ENCODE measurements at places on chromosomes 12 and 14. TPM values are rescaled to one million over a fixed set of nuclear protein-coding genes. Genes with fewer than 3 reads are reported as not detected.

- no peaks in the 10 kb centered on the region for H3K36me3 ChIP-seq
- no peak for DNase-seq
- H3K4me1 ChIP-seq = no peaks in the 10 kb centered on the region
- no peak overlapping the region for H3K27ac ChIP-seq
- H3K4me3 ChIP-seq = no peak overlapping the region
These were observed 39.7 kb upstream of the FICD start for GRCh38 chr12:108475396-108475795.

- no peaks in the 10 kb centered on the region for H3K27me3 ChIP-seq
- peaks cover 3% of the 10 kb centered on the region for H3K4me1 ChIP-seq
- DNase-seq = no peak
- peak overlapping the region; percentile 82 for H3K27ac ChIP-seq
- peaks cover 10% of the 10 kb centered on the region for H3K36me3 ChIP-seq
These were observed 194.3 kb downstream of the CACNA1C start for GRCh38 chr12:2247120-2247519.

DNA sequence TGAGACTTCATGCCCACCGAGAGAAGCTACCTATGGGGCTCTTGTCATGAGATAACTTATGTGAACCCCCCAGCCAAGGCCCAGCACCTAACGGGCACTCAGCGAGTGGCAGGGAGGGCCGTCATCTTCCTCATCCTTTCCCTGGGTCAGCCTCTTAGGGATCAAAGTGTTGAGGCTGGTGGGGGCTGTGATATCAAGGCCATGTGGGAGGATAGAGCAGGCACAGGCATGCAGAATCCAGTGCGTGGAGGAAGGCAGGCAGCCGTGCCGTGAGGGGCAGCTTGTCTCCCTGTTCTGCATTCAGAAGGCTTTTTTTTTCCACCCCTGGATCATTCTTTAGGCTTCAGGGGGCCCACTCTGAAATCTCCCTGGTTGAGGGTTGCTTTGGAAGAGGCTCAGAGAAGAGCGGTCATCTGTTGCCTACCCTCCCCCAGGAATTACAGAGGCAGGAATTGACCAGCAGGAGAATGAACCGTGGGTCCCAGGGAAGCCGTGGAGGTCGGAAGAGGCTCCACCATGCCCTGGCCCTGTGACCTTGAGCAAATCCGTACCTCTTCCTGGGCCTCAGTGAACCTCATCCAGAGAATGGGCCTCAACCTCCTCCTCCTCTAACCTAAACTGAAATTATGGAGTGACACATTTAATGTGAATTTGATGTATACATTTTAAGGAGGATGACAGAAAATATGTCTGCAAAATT is 62.8 kb downstream of the BEGAIN start:
- H3K27me3 ChIP-seq = no peaks in the 10 kb centered on the region
- no peaks in the 10 kb centered on the region for H3K4me1 ChIP-seq
- peaks cover 9% of the 10 kb centered on the region for H3K36me3 ChIP-seq
- no peak overlapping the region for H3K27ac ChIP-seq
- DNase-seq = no peak

DNA sequence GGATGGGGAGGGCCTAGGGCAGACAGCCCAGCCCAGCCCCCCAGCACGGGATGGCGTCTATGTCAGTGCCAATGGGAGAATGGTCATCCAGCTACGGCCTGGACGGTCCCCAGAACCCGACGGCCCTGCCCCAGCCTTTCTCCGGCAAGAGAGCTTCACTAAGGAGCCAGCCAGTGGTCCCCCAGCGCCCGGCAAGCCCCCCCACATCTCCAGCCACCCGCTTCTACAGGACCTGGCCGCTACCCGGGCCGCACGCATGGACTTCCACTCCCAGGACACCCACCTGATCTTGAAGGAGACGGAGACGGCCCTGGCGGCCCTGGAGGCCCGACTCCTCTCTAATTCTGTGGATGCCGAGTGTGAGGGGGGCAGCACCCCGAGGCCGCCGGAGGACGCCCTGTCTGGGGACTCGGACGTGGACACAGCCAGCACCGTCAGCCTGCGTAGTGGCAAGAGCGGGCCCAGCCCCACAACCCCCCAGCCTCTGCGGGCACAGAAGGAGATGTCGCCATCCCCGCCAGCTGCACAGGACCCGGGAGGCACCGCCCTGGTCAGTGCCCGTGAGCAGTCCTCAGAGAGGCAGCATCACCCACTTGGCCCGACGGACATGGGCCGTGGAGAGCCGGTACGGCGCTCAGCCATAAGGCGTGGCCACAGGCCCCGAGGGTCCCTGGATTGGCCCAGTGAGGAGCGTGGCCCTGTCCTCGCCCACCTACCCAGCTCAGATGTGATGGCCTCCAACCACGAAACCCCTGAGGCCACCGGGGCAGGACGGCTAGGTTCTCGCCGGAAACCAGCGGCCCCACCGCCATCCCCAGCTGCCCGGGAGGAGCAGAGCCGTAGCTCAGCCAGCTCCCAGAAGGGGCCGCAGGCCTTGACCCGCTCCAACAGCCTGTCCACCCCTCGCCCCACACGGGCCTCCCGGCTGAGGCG is 21.9 kb downstream of the CEP170B start:
- H3K27ac ChIP-seq = no peak overlapping the region
- peaks cover 31% of the 10 kb centered on the region for H3K36me3 ChIP-seq
- no peaks in the 10 kb centered on the region for H3K27me3 ChIP-seq
- no peaks in the 10 kb centered on the region for H3K4me1 ChIP-seq

- no peak for DNase-seq
- no peak overlapping the region for H3K4me3 ChIP-seq
- no peaks in the 10 kb centered on the region for H3K4me1 ChIP-seq
- no peaks in the 10 kb centered on the region for H3K36me3 ChIP-seq
- H3K27ac ChIP-seq = no peak overlapping the region
- no peaks in the 10 kb centered on the region for H3K27me3 ChIP-seq
These were observed 736.4 kb upstream of the LRFN5 start for GRCh38 chr14:40870252-40870651.

- peaks cover 39% of the 10 kb centered on the region for H3K36me3 ChIP-seq
- no peaks in the 10 kb centered on the region for H3K27me3 ChIP-seq
- H3K27ac ChIP-seq = no peak overlapping the region
- no peak overlapping the region for H3K4me3 ChIP-seq
These were observed 57.1 kb downstream of the ATG14 start for GRCh38 chr14:55354500-55354899.

- H3K36me3 ChIP-seq = peaks cover 30% of the 10 kb centered on the region
- no peaks in the 10 kb centered on the region for H3K27me3 ChIP-seq
- no peak for DNase-seq
- no peak overlapping the region for H3K27ac ChIP-seq
These were observed 8.2 kb downstream of the NOPCHAP1 start for GRCh38 chr12:104994336-104994735.

DNA sequence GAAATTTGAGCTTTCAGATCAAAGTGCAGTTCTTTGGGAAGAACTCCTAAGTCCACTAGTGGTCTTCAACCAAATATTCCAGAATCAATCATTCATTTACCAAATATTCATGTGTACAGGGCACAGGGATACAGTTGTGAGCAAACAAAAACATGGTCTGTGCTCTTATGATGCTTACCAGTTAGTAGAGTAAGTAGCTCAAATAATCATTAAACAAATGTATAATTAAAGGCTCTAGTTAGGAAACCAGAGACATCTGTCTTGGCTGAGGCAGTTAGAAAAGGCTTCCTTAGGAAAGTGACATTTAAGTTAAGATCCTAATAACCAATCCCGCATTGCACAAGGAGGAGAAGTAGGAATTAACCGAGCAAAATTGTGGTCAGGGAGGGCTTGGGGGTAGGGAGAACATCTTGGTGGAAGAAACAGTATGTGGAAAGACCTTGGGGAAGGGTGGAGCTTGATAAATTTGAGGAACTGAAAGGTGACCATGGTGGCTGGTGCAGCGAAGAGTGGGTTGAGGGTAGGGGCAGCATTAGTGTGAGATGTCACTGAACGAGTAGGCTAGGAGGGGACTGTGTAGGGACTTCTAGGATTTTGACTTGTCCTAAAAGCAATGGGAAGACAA is 40.0 kb downstream of the PEBP1 start:
- no peak for DNase-seq
- H3K4me1 ChIP-seq = no peaks in the 10 kb centered on the region
- no peak overlapping the region for H3K27ac ChIP-seq
- H3K36me3 ChIP-seq = peaks cover 64% of the 10 kb centered on the region
- H3K4me3 ChIP-seq = no peak overlapping the region
- no peaks in the 10 kb centered on the region for H3K27me3 ChIP-seq

DNA sequence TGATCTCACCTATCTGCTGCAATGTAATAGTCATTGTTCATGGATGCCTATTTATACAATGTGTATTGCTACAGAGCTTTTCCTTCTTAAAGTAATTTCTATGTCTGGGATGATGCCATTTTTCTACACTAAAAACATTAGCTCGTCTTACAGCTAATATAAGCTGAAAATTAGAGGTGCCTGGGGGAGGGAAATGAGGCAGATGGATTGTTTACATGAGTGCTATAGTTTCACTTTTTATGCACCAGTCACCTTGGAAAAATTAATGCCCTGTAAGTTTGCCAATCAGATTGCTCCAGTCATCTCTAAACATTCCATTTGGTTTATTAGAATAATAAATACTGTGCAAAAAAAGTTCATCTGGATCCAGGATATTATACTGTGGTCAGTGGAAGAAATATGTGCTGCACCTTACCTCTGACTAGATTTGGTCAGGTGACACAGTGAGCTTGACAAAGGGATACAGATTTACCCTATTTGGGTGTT is 436.2 kb downstream of the RAD51B start:
- H3K27ac ChIP-seq = no peak overlapping the region
- no peaks in the 10 kb centered on the region for H3K36me3 ChIP-seq
- no peaks in the 10 kb centered on the region for H3K4me1 ChIP-seq
- DNase-seq = no peak
- H3K4me3 ChIP-seq = no peak overlapping the region
- H3K27me3 ChIP-seq = no peaks in the 10 kb centered on the region

- DNase-seq = no peak
These were observed 10.0 kb downstream of the DDX51 start for GRCh38 chr12:132133952-132134652.

DNA sequence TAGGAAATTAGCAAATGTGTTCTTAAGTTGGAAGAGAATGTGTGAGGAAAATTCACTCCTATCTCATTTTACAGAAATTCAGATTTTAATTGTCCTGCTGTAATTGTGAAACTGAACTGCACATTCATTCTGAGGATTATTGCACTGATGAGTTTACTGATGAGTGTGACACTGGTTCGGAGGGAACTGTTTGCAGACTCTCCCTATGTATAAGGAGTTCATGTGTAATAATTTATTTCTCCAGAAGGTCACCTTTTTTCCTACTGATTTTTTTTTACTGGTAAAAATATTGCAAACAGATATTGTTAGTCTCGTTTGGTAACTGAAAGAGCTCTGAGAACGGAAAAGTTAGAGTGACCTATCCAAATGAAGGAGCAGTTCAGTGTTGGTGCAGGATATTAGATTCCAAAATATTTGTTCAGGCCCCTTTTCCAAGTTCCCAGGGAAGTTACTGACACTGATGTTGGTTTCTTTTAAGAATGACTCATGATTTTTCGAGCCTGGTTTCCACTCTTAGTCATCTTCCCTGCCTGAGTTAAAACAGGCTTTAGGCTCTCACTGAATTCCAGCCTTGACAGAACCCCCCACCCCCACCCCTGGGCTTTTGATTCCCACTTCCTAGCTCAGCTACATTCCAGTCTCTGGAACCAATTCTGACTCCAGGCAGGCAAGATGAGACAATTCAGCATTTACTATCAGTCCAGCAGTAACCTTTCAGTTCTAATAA is 18.4 kb downstream of the ANO6 start:
- H3K27me3 ChIP-seq = no peaks in the 10 kb centered on the region
- H3K36me3 ChIP-seq = no peaks in the 10 kb centered on the region
- no peak overlapping the region for H3K4me3 ChIP-seq

- DNase-seq = no peak
- no peak overlapping the region for H3K4me3 ChIP-seq
- no peaks in the 10 kb centered on the region for H3K36me3 ChIP-seq
- no peaks in the 10 kb centered on the region for H3K4me1 ChIP-seq
- H3K27me3 ChIP-seq = no peaks in the 10 kb centered on the region
These were observed 18.8 kb upstream of the KLRF1 start for GRCh38 chr12:9808504-9808903.

DNA sequence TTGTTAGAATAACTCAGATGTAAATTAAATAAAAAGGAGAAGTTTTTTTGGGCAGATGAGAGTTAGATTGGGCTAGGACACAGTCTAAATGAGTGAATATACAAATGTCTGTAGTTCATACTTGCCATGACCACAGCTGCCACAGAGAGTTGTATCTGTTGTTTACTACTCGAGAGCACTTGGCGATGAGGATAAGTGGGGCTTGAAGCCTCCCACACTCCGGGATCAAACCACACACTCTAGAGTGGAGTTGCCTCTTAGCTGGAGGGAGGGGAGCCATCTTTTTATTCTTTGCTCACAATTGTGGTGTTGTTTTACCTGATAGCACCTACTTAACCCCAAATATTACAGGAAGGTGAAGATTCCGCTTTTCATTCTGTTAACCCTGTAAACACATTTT is 27.5 kb downstream of the BEST3 start:
- H3K4me1 ChIP-seq = no peaks in the 10 kb centered on the region
- no peak overlapping the region for H3K4me3 ChIP-seq
- no peak overlapping the region for H3K27ac ChIP-seq
- no peaks in the 10 kb centered on the region for H3K27me3 ChIP-seq

DNA sequence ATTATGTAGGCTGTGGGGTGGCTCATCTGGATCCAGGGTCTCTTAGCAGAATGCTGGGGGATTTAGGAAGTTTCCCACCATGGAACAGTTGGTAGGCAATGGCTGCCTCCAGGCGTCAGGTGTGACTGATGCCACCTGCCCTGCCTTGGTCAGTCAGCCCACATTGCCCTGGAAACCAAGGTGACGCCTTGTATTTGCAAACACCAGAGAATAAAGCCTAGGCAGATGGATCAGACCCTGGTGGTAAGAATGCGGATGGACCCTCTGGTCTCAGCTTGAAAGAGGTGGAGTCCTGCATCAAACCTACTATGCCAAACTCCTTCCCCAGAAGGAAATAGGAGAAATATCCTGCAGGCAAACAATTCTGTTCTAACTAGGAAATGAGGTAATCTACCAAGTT is 38.2 kb downstream of the NCKAP5L start:
- H3K4me1 ChIP-seq = no peaks in the 10 kb centered on the region
- no peak overlapping the region for H3K27ac ChIP-seq
- peaks cover 25% of the 10 kb centered on the region for H3K36me3 ChIP-seq
- no peaks in the 10 kb centered on the region for H3K27me3 ChIP-seq

- H3K4me3 ChIP-seq = no peak overlapping the region
- no peaks in the 10 kb centered on the region for H3K27me3 ChIP-seq
- H3K27ac ChIP-seq = no peak overlapping the region
- no peak for DNase-seq
These were observed 438.9 kb downstream of the ADAMTS20 start for GRCh38 chr12:43113135-43113534.

Gene KLRC2
- not detected for total RNA-seq

Gene KRT8
- 199 TPM for total RNA-seq

Gene CEP290
- 8.7 TPM for total RNA-seq

Gene CAMKK2
- total RNA-seq = 14.4 TPM

Gene DBX2
- 0.19 TPM for total RNA-seq

Gene NRIP2
- 3.0 TPM for total RNA-seq

Gene CCDC88C
- 4.0 TPM for total RNA-seq

Gene C12orf56
- not detected for total RNA-seq

Gene LTBR
- total RNA-seq = 72.1 TPM

Gene B3GNT4
- total RNA-seq = not detected

Gene AQP5
- total RNA-seq = 2.1 TPM

Gene CCDC60
- total RNA-seq = not detected

Measured in right atrium auricular region (tissue), 2 donors.